ENCODE measurements at places on chromosomes 6 and 20.

- DNase-seq = peak; percentile 83
These were observed 9.3 kb upstream of the ID1 start for GRCh38 chr20:31595654-31596411.

DNA sequence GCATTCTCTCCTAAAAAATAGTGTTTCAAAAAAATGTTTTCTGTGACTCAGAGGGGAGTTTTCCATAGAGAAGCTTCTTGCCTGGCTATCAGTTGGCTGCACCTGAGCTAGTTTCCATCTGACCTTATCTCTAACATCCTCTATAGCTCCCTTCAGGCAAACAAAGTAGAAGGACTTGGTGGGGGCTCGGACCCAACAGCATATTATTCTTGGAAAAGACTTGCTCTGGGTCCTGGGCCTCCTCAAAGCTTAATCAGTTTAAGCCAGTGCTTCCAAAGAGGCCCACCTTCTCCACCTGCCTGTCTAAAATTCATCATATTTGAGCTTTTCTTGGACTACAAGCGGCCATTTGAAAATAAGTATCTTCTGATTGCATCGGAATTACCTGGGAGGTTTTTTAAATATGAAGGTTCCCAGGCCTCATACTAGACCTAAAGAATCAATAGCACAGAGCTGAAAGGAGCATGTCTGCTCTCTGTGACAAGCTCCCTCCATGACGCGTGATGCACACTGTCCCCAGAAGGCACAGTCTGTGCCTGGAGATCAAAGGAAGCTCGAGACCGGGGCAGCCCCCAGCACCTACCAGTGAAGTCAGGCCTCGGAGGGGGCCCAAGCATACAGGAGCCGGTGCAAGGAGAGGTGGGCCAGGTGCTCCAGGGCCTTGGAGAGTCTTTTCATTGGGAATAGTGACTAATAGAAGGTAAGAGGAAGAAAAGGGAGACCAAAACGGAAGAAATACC, 80.6 kb upstream of the HIVEP1 start:
- no peak for DNase-seq

DNA sequence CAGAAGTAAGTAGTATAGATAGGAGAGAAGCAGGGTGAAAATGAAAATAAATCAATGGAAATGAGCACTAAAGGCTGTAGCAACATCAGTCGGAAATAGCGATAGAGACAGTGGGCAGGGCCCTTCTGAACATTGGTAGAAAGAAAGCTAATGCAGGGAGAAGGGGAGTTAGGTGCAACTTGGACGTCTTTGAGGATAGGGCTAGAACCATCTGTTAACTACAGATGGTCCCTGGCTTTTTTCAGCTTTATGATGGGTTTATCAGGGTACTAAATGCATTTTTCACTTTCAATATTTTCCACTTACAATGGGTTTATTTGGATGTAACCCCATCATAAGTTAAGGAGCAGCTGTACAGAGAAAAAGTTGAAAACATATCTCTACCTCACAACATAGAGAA, 72.8 kb upstream of the CNR1 start:
- DNase-seq = no peak

- no peak for DNase-seq
These were observed 8.8 kb upstream of the MUC21 start for GRCh38 chr6:30974490-30975252.

- DNase-seq = peak; percentile 59
These were observed 41.7 kb upstream of the PIM1 start for GRCh38 chr6:37127961-37128862.

GRCh38 chr20:37392441-37393195, 46.7 kb downstream of the SRC start:
- DNase-seq = no peak

DNA sequence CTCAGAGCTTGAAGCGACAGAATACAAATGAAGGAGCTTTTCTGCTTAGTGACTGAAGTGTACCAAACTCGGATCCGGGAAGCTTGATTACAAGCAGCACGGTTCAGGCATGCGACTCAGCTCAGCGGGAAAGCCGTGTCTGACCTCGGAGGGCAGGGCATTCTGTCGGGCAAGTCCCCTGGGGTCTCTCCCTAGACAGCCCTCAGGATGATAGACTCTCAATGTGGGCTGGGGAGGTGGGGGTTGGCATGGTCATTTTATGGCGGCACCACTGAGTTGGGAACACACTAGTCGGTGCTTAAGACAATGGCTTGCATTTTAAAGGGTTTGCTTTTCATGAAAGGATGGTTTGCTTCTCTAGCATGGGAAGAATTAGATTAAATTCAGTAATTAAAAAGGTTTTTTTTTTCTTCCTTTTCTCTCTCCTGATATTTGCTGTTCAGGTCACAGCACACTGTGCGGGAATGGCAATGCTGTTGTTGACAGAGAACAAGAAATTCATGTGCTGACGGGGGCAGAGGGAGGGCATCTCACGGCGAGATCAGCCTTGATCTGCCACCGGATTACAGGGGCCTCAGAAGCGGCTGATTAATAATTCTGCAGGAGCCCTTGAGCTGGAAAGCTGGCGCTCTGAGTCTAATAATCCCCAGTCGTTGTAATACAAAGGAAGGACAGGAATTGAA, 80.7 kb upstream of the TRAF3IP2 start:
- peak; percentile 33 for DNase-seq

DNA sequence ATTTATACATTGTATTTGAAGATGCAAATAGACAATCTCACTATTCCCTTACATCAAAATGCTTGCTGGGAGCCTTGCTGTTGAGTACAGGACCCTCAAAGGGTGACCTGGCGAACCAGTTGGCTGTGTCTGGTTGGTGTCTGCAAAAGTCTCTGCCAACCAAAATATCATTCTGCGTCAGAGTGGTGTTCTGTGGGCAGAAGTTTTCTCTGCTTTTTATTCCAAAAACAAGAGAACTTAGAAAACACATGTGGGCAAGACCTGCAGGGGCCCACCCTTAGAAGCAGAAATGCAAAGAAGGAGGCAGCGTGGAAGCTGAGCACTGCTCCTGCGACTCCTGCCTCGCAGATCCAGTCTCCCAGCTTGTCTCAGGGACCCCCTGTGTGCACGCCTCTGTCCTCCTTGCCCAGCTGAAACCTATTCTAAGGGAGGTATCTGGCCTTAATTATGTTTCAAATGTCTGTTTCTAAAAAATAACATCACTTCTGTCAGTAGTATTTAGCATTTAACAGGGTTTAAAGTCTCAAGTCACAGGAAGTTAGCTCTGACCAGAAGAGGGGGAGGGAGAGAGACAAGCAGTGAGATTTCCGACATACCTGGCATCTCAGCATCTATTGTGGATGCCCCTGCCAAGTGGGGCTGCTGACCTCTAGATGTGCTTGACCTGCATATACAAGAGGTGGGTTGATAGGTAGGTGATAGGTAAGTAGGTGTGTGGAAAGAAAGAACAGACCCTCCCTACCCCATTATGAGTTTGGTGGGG, 101.3 kb downstream of the SASH1 start:
- DNase-seq = no peak

GRCh38 chr6:127195833-127196232, 70.8 kb upstream of the RNF146 start:
- no peak for DNase-seq

- DNase-seq = no peak
These were observed 23.6 kb downstream of the CDS2 start for GRCh38 chr20:5150226-5151076.

DNA sequence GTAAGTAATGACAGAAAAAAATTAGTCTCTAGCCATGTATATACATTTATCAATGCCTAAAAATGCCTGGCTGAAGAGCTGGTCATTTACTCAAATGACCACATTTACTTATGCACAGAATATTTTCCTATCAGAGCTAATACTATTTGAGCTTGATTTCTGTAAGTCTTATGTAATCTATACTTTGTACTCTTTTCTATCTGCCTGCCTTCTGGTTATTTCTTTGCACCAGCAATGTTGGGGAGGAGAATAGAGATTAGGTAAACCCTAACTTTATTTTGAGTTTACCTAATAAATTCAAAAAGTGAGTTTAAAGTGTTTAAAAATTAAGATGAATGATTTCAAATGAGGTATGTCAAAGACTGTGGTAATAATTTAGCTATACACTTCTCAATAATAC, 3.7 kb downstream of the CALHM5 start:
- no peak for DNase-seq

DNA sequence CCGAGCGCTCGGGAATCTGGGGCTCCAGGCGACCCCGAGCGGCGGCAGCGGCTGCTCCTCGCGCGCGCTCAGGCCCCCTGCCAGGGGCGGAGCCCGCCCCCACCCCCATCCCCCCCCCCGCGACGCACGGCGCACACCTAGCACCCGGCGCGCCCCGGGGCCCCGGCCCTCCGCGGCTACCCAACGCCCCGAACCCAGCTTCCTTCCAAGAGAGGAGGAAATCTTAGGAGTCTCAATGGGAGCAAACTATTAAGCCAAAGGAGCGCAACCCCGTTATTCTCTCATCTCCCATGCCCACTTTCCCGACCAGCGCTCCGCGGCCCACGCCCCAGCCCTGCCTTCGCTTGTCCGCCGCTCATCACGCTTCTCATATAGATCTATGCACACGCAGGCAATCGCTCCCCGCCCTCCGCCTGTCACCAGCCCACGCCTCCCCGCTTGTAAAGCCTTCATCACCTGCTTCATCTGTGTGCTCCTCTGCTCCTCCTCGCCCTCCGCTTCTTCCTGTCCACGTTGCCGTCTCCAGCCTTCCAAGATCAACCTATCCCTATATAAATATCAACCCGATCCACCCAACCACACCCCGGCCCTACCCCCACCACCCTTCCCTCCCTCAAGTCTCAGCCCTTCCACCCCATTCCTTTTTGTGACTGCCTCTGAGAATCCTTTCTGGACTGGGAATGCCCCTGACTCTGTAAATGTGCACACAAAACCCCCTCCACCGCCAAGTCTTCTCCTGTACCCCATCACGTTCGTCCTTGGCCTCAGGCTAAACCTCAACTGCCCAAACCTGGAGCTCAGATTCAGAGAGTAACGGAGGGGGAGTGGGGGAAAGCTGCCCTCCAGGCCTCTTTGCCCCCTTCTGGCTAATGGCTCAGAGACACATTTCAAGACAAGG, at the start of gene DLK2:
Gene DLK2 (minus strand): TSS at position 18 of the 898 bp plus-strand sequence. CDS start 723 bp downstream, outside the sequence.
- DNase-seq = no peak

DNA sequence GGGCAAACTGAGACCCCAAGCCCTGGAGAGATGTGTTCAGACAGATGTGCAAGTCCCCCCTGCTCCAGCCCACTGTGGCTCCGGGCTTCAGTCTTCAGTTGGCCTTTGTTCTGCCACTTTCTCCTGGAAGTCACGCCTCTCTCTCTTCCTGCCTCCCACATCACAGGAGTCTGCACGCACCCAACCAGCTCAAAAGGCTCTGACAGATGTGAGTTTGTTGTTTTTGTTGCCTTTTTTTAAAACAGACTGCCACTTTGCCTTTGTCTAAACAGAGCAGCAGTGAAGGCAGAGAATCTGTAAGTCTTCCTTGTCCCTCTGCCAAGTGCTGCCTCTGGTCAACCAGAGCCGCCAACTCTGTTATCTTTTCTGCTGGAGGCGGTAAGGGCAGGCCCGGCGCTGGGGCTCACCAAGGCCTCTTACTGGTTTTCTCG, 149.7 kb downstream of the TFAP2C start:
- DNase-seq = peak; percentile 67

DNA sequence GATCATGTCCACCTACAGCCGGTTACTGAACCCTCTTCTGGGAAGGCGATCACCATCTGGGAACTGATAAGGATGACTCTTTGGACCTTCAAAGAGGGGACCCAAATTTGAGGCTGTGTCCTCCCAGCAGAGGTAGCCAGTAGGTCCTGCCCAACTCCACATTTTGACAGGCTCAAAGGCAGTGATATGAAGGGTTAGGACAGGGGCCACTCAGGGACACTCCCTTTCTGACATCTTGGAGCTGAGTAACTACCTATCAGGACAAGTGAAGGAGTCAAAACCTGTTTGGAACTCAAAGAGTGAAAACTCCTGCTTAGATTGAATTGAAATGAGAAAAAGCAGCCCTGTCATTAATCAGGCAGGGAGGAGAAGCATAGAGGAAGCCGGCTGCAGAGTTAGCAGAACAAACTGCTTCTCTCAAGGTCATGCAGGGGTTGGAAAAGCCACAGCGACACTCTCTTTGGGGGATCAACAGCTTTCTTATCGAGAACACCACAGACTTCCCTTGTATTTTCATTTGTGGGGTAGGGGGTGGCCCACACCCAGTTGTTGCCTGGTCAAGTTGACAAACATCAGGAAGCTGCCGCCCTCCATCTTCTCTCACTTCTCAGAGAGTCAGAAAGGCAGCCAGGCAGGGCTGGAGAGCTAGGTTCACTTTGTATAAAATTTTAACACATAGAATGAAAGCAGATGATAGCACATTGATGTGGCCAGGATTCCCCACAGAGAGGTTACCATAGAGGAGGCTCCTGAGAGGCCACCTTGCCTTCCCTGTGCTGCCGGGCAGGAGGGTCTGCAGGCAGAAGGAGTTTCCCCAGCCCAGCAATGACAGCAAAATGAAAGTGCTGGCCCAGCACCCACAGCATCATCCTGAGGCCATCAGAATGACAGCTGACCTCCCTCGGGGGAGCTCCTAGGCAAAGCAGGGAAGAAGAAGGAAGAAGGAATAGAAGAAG, 47.6 kb downstream of the AGPAT4 start:
- DNase-seq = no peak

DNA sequence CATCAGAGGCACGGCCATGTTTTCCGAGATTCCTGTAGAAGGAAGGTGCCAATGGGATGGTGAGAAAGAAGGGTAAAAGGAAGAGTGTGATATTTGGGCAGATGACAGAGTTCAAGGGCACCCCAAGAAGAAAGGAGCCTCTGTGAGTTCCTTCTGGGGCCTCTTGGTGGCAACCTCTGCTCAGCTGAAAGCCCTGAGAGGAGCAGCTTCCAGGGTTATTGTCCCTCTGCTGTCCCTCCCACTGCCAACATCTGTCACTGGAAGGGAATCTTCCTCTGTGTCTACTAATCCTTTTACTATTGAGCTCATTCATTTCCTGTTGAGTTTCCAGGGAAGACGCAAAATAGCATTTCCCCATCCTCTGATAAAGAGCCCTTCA, 40.0 kb upstream of the KCNK16 start:
- DNase-seq = peak; percentile 79

GRCh38 chr6:151385177-151385576, 6.2 kb downstream of the ZBTB2 start:
- no peak for DNase-seq

DNA sequence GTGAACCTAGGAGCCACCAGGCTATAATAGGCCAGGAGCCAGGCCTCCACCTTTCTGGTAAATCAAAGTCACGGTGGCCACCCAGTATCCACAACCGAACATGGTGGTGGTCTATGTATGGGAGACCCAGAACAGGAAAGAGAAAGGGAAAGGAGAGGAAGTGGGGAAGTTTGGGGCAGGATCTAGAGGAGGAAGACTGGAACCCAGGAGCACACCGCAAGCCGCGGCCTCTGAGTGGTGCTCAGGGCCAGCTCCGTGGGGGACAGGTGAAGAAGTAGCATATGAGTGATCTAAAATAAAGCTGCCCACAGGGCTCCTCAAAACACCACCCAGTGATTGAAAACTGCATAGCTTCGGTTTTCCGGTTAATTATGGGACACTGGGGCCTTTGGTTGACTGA, 214.8 kb downstream of the ZDHHC14 start:
- DNase-seq = no peak

- no peak for DNase-seq
These were observed 73.3 kb downstream of the HUS1B start for GRCh38 chr6:583635-584034.

GRCh38 chr20:54123587-54124180, 50.1 kb downstream of the CYP24A1 start:
- peak; percentile 83 for DNase-seq

GRCh38 chr20:4681991-4682401, 39.7 kb upstream of the PRND start:
- peak; percentile 18 for DNase-seq

Data from fibroblast of skin of back (primary cell).